ENCODE measurements at places on chromosomes 5 and 9. TPM values are rescaled to one million over a fixed set of nuclear protein-coding genes. Genes with fewer than 3 reads are reported as not detected.
A peak's percentile ranks its signal among the peaks of the same experiment; 100 is the strongest.

Gene FSTL4
- 0.07 TPM for total RNA-seq

Gene GABRP
- total RNA-seq: 0.66 TPM

Gene EPB41L4A
- 17.9 TPM for total RNA-seq

Gene MZB1
- total RNA-seq: not detected

Gene GHR
- total RNA-seq: 0.27 TPM

Gene CMYA5
- total RNA-seq: 0.09 TPM

Gene SHROOM1
- 20.9 TPM for total RNA-seq

Gene PCDHGA12
- total RNA-seq: 9.9 TPM

Gene PCDHA1
- not detected for total RNA-seq

Gene CENPK
- 50.7 TPM for total RNA-seq

Gene SETX
- 47.7 TPM for total RNA-seq

Gene C6
- not detected for total RNA-seq

Gene ALDH1A1
- 287 TPM for total RNA-seq

Gene C5orf52
- not detected for total RNA-seq

Gene SHOC1
- not detected for total RNA-seq

Gene KCNN2
- total RNA-seq: 1.3 TPM

Gene ADAMTS6
- 43.4 TPM for total RNA-seq

Gene EIF4E1B
- total RNA-seq: not detected

DNA sequence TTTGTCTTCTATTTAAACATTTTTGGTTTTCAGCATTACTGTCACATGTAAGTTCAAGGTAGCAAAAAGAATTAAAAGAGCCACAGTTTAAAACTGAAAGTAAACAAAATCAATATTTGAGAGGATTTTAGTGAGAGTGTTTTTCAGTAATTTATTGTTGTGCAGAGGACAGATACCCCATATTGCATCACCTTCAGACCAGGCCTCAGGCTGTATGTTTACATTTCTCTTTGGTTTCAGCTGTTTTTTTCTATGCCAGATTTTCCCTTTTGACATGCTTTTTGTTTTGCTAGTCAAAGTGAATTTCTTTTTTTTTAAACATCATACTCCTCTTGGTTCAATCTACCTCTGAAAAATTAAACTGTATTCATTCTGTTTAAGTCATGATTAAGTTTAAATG is 47.2 kb downstream of the MAST4 start:
- DNase-seq: no peak

- DNase-seq: no peak
Measured at GRCh38 chr9:28502741-28503140, 929.5 kb upstream of the C9orf72 start.

DNA sequence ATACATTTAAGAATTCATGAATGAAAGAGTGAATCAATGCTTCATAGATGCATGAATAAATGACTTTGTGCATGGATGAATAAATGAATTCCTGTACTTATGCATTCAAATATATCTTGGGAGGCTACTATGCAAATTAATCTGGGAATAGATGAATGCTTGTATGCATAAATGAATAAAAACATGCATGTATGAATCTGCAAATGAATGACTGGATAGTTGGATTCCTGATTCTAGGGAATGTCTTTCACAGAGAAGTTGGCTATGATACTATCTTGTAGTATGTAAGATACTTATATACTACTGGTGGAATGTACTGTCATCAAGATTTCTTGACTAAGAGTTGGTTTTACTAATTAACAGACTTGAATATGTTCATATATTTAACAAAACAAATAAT is 75.3 kb upstream of the ASTN2 start:
- no peak for DNase-seq

DNA sequence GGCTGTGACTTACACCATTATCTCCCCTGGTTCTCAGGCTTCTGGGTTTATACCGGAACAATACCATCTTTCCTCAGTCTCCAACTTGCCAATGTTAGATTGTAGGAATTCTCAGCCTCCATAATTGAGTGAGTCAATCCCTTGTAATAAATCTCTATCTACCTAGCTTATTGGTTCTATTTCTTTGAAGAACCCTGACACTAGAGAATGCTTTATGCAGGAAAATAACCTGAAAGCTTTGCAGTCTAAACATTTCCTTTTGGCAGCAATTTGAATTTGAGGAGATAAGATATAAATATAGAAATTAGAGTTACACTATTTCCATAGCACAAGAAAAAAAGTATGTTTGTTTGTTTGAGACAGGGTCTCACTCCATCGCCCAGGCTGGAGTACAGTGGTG is 278.1 kb upstream of the CDH18 start:
- DNase-seq: no peak

DNA sequence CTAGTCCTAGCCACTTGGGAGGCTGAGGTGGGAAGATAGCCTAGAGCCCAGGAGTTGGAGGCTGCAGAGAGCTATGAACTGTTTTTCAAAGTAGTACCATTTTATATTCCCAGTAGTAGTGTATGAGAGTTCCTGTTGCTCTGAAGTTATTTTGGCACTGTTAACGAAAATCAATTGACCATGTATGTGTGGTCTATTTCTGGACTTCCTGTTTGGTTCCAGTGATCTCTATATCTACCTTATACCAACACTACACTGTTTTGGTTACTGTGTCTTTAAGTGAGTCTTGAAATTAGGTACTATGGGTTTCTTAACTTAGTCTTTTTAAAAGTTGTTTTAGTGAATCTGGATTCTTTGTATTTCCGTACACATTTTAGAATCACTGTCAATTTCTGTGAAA is 13.6 kb downstream of the SLF1 start:
- no peak for DNase-seq

DNA sequence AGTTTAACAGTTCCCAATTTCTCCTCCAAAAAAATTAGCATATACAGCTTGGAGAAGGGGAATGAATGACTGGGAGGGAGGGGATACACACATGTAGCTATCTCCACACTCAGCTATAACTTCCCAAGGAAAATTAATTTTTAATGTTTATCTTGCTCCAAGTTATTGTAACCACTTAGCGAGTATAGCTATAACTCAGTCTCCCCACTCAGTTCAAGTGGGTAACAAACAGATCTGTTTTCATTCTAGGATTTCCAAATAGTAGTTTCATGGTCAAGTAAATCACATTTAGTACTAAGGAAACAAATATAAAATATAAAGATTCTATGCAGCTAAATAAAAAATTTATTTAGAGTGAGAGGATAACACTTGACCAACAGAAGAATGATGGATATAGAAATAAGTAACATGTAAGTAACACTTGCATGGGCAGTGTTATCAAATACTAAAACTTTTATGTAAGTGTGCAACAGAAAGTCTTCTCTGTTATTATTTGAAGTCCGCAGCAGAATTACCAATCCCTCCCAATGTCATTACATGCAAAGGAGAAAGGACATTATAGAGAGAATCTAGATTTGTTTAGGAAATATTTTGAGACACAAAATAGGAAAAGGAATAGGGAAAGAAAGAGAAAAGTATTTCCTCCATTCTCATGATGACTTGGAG is 10.2 kb upstream of the NFIB start:
- no peak for DNase-seq

GRCh38 chr5:17732351-17732923 is 98.2 kb downstream of the TAF11L14 start:
- no peak for DNase-seq

- DNase-seq: no peak
Measured at GRCh38 chr5:66224274-66224673, 80.2 kb downstream of the SREK1 start.

GRCh38 chr5:95216136-95216955 is 68.5 kb downstream of the MCTP1 start:
- peak; percentile 79 for DNase-seq

DNA sequence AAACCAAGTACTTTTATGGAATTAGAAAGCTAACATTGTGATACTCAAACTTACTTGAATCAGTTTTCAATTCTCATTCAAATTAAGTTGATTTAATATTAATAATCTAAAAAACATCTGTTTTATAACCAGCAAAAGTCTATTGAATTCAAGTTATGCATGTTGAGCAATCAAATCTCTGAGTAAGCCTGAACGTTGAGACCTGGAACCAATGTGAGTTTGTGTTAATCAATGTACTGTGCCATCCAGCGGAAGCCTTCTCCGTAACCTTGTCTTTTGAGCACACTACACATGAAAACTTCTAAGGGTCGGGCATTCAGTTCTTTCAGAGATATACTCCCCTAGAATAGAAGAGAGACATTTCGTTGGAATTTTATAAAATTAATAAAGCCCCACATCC is 25.9 kb downstream of the SAR1B start:
- no peak for DNase-seq

GRCh38 chr5:111511174-111511830 is 1.0 kb downstream of the STARD4 start:
- peak; percentile 69 for DNase-seq

DNA sequence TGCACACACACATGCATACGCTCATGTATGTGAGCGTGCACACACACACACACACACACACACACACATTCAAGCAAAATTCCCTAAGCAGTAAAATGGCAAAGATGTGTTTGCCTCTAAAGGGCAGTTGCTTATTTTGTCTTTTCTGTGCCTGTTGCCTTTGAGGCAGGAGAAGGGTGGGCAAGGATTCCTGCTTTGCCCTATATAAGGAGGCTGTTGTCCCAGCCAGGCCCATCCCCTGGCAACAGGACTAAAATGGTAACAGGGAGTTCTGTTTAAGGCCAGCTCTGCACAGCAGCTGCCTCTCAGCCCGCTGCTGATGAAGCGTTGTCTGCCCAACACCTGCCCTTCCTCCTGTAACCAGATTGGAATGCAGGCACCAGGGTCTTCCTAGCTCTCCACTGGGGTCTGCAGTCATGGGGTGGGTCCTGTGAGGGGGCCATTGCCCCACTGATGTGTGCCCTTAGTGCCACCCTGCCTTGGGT is 64.4 kb downstream of the PPARGC1B start:
- DNase-seq: no peak

- DNase-seq: peak; percentile 66
Measured at GRCh38 chr5:150486402-150487198, 21.3 kb upstream of the NDST1 start.

DNA sequence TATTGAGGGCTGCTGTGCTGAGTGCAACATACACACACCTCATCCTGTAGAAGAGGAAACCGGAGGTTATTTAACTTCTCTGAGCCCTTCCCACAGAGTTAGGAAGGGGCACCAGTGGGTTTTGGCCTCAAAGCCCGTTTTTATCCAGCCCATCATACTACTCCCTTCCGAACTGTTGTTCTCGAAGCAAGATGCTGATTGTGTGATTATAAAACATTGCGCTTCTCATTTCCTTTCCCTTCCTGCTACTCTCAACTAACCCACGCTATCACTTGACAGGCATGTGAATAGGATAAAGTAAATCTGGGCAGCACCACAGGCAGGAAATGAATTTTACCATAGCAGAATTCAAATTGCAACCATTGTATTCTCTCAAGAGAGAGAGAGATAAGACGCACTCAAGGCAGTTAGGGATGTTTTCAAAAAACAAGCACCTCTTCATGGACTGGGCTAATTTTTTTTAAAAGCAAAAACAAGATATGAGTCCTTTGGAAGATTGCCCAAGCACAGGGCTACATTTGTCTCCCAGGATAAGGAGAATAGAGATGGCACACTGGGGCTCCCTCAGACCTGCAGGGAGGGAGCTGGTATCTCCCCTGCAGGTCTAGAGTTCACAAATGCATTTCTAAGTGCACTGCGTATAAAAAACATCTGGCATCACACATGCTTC is 52.6 kb downstream of the GNA14 start:
- peak; percentile 92 for DNase-seq

- DNase-seq: no peak
Measured at GRCh38 chr9:6787793-6788161, 30.0 kb downstream of the KDM4C start.

- no peak for DNase-seq
Measured at GRCh38 chr5:66138637-66139317, 5.3 kb upstream of the SREK1 start.

DNA sequence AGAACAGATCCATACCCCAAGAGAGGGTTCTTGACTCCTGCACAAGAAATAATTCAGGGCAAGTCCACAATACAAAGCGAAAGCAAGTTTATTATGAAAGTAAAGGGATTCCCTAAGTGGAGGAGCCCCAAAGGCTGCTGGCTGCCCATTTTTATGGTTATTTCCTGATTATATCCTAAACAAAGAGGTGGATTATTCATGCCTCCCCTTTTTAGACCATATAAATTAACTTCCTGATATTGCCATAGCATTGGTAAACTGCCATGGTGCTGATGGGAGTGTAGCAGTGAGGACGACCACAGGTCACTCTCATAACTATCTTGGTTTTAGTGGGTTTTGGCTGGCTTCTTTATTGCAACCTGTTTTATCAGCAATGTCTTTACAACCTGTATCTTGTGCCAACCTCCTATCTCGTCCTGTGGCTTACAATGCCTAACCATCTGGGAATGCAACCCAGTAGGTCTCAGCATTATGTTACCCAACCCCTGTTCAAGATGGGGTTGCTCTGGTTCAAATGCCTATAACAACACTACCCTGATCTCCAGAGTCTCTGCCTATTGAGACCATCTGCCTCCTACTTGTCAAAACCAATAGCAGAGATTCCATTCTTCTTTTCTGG is 154.4 kb upstream of the GRAMD2B start:
- DNase-seq: no peak

DNA sequence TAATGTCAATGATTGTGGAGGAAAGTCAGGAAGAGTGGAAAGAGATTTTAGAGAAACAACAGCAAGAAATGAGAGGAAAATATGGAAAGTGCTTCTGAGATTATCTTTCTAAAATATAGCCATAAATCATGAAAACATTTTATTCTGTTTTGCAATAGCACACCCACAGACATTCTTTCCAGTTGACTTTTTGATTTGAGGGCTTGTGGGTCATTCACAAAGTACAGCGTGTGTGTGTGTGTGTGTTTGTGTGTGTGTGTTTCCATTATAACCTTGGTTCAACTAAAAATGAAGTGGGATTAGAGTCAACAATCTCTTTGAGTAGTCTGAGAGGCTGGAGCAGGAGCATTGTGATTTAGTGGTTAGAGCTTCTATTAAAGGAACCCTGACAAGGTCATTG is 116.6 kb upstream of the GAS1 start:
- no peak for DNase-seq

DNA sequence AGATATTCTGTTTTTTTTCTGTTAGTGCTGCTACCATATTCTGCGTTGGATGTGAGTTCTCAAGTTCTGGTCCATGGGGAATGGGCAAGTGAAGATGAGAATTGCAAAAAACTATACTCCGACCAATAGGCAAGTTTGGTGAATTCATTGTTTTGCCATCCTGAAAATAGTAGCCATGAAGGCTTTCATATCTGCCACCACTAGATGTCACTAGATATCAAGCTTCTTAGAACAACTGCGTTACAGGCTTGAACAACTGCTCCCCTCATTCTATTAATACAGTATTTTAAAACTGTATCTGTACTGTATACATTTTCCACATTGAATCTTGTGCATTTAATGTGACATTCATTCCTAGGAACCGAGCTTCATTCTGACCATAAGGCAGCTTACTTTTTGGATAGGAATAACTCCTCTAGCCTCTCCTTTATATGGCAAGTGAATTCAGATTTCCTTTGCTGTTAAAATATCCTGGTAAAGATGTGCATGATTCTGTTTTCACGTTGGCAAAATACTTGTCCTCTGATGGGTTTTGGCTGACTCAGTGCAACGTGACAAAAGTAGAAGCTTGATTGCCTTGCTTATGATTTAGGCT is 163.6 kb downstream of the SREK1 start:
- DNase-seq: peak; percentile 69
